GM23248 (cell line): ENCODE measurements at places on chromosomes 2 and 18. TPM values are rescaled to one million over a fixed set of nuclear protein-coding genes. Genes with fewer than 3 reads are reported as not detected.

- no peak for DNase-seq
These were observed 291.8 kb upstream of the TNP1 start for GRCh38 chr2:217151509-217152206.

DNA sequence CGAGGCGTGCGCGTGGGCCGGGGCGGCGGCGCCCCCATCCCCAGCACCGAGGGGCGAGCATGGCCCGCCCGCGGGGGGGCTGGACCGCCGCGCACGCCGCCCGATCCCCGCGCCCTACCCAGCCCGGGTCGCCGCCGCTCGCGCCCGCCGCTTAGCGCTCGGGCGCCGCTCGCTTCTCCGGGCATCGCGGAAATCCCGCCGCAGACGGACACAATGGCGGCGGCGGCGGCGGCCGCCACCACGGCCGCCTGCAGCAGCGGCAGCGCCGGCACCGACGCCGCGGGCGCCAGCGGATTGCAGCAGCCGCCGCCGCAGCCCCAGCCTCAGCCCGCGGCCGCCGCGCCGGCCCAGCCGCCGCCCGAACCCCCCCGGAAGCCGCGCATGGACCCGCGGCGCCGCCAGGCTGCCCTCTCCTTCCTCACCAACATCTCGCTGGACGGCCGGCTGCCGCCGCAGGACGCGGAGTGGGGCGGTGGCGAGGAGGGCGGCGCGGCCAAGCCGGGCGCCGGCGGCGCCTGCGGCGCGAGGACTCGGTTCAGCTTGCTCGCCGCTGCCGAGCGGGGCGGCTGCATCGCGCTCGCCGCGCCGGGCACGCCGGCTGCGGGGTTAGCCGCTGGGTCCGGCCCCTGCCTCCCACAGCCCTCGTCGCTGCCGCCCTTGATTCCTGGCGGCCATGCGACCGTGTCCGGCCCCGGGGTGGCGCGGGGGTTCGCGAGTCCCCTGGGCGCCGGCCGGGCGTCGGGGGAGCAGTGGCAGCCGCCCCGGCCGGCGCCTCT lies 453 bp downstream of the CABLES1 start:
- DNase-seq = peak; percentile 75

GRCh38 chr18:5444847-5445246 lies 99.0 kb downstream of the EPB41L3 start:
- DNase-seq = no peak

GRCh38 chr2:41932241-41933045 lies 115.4 kb upstream of the PKDCC start:
- peak; percentile 75 for DNase-seq

GRCh38 chr2:235433860-235434259 lies 60.0 kb upstream of the AGAP1 start:
- DNase-seq = peak; percentile 67

The AMER3 gene
- not detected in 2 replicates for polyA plus RNA-seq
